ENCODE measurements at places on chromosomes 6 and 20.

DNA sequence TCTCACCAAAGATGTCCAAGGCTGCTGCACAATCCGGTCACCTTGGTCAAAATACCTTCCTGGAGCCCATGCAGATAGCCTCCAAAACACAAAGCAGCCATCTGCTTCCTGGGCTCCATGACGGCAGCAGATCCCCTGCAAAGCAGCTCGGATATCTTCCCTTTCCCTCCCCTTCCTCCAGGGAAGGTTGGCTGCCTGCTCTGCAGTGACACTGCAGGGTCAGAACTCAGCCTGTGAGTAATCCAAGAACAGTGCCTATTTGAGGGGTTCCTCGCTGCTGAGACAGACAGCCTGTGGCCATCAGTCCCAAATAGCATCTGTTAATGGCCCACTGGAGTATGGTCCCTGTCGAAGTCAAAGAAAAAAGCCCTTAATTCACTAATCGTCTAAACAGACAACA is 270.8 kb downstream of the PREX1 start:
- peak; percentile 39 for DNase-seq

DNA sequence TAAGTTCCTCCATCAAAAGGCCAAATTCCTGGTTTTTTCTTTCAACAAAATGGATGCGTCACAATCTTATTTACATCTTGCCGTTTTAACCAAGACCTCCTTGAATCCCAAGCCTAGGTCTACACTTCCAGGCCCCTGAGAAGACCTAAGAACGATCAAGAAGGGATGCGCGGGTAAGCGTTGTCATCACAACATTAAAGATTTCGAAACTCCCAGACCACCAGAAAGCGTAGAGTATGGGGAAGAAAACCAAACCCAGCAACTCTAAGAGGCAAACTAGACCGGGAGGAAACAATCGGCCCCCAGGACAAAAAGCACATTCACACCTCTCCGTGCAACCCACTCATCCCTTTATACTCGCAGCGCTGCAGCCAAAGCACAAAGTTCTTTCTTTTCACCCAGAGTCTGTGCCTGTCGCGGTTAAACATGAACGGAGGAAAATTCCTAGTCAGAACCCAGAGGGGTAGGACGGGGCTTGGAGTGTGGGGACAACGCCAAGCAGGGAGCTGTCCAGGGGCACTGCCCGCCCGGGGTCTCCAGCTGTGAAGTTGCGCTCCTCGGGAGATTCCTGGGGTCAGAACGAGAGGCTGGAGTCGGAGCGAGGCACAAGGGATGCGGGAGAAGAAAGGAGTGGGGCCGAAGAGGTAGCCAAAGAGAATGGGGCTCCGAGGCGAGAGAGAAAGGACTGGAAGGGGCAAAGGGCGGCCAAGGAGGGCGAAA is 725 bp downstream of the OSER1 start:
- no peak for DNase-seq

DNA sequence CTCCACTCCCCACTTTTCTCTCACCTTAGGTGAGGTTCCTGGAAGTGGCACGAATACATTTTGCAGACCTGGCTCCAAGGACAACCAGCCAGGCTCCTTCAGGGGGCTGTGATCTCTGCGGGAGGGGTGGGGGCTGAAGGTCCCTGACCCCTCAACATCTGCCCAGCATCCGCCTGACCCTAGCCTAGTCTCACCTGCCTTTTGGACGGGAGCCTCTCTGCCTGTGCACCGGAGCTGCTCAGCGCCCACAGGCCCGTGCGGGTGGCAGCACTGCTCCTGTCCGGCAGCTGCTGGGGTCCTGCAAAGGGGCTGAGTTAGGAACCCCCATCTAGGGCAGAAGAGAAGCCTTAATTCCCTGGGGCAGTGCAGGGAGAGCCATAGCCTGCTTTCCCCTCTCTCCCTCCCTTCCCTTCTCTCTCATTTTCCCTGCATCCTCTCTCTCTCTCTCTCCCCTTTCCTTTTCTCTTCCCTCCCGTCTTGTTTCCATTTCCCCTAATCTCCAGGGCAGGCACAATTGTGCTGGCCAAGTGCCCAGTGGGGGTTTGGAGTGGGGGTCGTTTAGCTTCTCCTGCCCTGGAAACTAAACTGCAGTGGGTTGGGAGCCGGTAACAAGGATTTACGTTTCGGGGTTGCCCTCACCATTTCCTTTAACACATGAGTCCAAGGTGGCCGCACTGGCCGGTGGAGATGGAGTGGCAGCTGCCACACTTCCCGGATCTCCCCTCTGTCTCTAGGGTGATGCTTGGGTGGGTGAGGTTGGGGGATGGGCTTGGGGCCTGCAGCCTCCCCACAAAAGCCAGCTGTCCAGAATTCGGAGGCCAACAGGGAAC is 54.1 kb downstream of the CTCFL start:
- DNase-seq: peak; percentile 19

- no peak for DNase-seq
Observed at GRCh38 chr6:21586300-21586699, 7.3 kb upstream of the SOX4 start.

- DNase-seq: no peak
Observed at GRCh38 chr20:18727032-18727508, 86.5 kb upstream of the SCP2D1 start.

GRCh38 chr6:64732888-64733287 is 974.1 kb downstream of the EYS start:
- DNase-seq: no peak

GRCh38 chr6:30974490-30975252 is 8.8 kb upstream of the MUC21 start:
- DNase-seq: no peak

DNA sequence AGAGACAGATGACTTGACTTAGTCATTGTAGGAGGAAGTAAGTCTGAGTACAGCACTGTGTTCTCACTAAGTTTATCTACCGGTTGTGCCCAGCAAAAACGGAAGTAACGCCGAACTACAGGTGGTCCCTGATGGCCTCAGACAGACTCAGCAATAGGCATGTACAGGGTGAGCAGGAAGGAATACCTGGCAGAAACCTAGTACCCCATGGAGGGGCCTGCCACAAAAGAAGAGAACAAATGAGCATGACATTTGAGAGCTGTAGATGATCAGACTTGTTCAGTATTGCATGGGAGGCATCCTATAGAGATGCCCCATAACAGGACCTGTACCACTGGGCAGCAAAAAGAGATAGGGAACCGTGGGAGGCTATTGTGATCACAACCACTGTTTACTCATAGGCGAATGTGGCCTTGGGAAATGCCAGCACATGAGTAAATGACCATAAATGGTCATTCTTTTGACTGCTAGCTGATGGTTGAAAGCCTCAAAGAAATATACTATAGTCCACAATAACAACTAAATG is 106.4 kb upstream of the TAB2 start:
- DNase-seq: no peak

GRCh38 chr6:93136111-93136510 is 283.2 kb downstream of the EPHA7 start:
- no peak for DNase-seq

DNA sequence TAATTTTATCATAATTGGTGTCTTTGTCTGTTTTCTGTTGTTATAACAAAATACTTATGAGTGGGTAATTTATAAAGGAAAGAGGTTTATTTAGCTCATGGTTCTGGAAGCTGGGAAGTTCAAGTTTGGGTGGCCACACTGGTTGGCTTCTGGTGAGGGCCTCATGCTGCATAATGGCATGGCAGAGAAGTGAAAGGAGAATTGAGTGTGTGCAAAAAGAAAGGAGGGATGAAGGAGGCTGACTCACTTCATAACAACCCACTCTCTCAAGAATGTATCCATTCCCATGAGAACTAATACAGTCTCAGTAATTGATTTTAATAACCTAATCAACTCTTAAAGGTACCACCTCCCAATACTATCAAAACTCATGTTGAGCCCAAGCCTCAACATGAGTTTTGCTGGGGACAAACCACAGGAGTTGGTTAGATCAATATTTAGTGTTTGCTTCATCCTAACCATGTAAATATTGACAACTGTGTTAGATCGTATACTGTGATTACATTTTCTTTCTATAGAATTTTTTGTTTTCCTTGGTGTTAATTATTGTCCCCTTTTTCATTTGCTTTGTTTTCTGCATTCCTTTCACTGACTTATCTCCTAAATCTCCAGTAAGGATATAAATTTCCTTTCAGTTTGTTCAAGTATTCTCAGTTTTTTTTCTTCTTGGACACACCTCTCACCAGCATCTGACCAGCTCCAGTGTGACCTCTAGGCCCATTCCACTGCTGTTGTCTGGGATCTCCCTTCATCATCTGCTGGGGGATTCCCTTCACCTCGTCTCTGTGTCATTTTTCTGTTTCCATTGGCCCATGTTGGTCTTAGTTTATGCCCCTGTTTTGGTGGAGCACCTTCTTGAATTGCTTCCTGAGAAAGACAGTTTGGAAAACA is 54.8 kb upstream of the SCGN start:
- DNase-seq: no peak

- DNase-seq: no peak
Observed at GRCh38 chr6:16038938-16039337, 89.9 kb upstream of the MYLIP start.

GRCh38 chr6:9204171-9204570 is 768.8 kb upstream of the SLC35B3 start:
- no peak for DNase-seq

- DNase-seq: no peak
Observed at GRCh38 chr6:144834426-144835038, 549.4 kb downstream of the UTRN start.

- peak; percentile 31 for DNase-seq
Observed at GRCh38 chr20:34979366-34980153, 23.9 kb downstream of the MYH7B start.

DNA sequence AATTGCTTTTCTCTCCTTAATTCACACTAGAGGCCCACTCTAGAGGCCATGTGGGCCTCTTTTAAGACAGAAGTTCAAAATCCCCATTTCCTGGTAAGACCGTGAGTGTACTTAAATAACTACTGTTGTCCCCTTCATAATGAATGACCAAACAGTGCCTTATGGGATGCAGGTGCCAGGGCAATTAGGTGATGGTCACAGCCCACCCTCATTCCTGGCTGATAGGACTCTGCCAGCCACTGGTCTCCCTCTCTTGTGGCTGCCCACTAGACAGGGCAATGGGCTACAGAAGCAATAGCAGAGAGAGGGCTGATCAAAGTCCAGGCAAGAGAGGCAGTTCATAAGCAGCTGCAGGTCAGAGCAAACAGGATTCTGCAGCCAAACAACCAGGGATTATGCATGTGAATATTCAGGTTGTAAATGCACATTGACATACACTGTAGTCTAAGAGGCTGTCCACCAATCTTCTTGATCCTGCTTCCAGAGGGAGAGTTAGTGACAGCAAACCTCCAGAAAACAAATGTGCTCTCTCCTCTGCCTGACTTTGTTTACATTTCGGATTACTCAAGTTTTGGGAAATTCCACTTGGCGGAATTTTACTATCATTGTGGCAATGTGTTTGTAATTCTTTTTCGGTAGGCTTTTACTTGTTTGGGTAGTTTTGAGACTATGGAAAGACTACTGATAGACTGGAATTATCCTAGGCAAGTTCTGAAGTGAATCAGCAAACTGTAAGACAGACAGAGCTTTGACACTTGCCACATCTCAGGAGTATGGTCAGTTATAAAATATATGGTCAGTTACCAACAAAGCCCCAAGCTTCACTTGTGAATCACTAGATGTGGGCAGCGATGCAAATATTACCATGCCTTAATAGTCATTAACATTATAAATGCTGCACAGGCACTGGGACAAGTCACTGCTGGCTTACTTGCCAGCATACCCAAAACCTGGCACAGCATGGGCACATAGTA is 12.8 kb downstream of the PTPRK start:
- no peak for DNase-seq

- DNase-seq: no peak
Observed at GRCh38 chr20:47855799-47856198, 70.5 kb upstream of the SULF2 start.

- peak; percentile 91 for DNase-seq
Observed at GRCh38 chr6:119096721-119097565, 18.5 kb upstream of the FAM184A start.

- no peak for DNase-seq
Observed at GRCh38 chr6:43088654-43089056, 12.5 kb downstream of the PTK7 start.

DNA sequence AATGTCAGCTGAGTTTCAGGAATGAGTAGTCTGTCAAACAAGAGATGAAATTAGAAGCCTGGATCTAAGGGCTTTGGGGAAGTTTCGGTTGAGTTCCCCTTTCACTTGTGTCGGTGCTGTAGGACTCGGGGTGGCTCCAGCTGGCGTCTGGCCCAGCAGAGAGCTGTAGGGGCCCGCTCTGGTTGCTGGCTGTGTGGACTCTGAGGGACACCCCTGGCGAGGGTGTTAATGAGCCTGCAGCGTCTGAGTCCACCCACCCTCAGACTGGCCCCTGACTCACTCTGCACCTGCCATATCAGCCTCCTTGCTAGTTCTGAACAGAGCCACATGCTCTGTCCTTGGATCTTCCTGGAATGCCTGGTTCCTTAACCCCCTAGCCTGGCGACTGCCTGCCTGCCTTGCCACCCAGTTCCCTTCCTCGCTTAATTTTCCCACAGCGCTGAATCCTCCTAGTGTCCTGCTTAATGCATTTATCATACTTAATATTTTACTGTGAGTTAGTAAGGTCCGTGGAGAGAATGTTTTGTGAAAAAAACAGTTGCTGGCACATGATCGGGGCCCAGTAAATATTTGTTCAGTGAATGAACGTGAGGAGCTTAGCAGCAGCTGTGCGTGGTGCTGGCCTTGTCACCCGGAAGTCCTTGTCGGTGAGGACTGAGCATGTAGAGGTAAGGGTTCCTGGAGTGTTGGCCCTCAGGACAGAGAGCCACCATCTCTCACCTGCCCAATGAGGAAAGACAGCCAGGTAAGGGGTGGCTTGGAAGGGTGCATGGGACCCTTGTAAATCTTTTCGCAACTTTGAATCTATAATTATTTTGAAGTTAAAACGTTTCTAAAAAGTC is 1.6 kb downstream of the DNAJC5 start:
- peak; percentile 64 for DNase-seq

GRCh38 chr6:1621070-1621701 is 11.5 kb downstream of the FOXC1 start:
- no peak for DNase-seq

DNA sequence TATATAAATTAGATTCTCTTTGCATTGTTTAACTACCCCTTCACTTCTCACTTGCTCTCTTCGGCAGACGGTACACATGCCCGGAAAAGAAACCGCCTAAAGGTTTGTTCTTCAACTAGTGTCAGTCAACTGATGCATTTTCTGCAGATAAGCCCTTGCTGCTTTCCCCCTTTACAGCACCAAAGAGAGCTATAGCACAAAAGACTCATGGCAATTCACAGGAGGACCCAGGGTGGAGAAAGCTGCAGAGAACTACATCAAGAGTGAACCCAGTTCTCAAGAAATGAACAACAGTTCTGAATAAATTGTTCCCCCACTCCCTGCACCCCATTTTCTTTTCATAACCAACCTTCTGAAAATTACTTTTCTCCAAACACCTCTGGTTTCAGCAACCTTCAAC is 8.9 kb downstream of the CD164 start:
- no peak for DNase-seq

Measured in right hindlimb (tissue), 1 donor.